ENCODE measurements at places on chromosomes 12 and 14. TPM values are rescaled to one million over a fixed set of nuclear protein-coding genes. Genes with fewer than 3 reads are reported as not detected.

The RDH11 gene
- 54.6 TPM for total RNA-seq

- no peak overlapping the region for H3K4me3 ChIP-seq
- no peak overlapping the region for H3K27ac ChIP-seq
- no peak for DNase-seq
- H3K27me3 ChIP-seq, result no peaks in the 10 kb centered on the region
Measured at GRCh38 chr14:65268594-65268993, 143.9 kb upstream of the FUT8 start.

DNA sequence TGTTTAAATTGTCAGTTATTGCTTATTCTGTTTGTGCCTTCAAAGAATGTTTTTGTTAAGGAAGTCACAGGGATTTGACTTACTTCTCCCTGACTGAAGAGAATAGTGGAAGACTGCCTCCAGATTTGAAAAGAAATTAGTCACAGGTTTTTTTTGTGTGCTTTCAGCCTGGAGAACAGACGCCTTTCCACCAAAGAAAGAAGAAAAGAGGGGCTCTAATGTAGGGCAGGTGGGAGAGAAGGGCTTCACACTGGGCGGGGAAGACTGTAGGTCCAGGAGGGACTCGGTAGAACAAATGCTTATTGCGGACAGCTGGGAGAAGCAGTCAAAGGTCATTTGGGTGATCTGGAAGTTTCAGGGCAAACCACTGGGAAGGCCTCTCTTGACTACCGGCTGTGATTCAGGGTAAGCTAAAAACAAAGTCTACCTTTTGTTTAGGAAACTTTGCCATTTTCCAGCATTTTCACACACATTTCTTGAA lies 76.8 kb downstream of the SAMD4A start:
- DNase-seq, result no peak
- H3K4me3 ChIP-seq, result no peak overlapping the region
- H3K36me3 ChIP-seq, result no peaks in the 10 kb centered on the region

The TMCC3 gene
- total RNA-seq, result 4.5 TPM

DNA sequence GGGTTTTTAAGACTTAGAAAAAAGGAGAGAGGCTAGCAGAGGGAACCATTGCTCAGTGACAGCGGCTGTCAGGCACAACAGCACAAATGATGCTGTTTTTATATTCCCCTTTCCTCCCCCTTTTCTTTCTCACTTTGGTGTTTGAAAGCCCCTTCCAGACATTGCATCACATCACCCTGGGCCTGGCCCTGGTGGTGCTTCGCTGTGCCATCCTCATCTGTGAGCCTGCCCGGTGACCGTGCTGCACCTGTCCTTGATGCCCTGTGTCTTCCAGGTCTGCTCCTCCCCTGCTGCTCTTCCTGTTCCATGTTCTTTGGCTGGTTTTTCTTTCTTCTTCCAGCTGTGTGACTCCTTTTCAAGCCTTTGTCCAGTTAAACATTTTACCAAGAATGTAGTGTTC lies 24.8 kb downstream of the KLC1 start:
- H3K4me3 ChIP-seq, result no peak overlapping the region
- H3K27me3 ChIP-seq, result no peaks in the 10 kb centered on the region
- H3K36me3 ChIP-seq, result peaks cover 23% of the 10 kb centered on the region
- H3K27ac ChIP-seq, result no peak overlapping the region
- H3K4me1 ChIP-seq, result no peaks in the 10 kb centered on the region

GRCh38 chr12:116737774-116738657 lies at the start of the genes RNFT2 and SPRING1:
Gene RNFT2, plus strand, starts transcription at chr12:116738315. Its CDS starts 2,183 bp downstream, at chr12:116740498.
Gene SPRING1, minus strand, starts transcription at chr12:116738069. Its CDS starts 169 bp downstream, at chr12:116737900.
- H3K36me3 ChIP-seq, result 0 out of 2 replicates have a peak, but pooled peaks cover 6% of the 10 kb centered on the region
- peak within 1 kb of the TSS; percentile 90 for H3K4me3 ChIP-seq
- peak within 1 kb of the TSS; percentile 37 for H3K27ac ChIP-seq
- H3K27me3 ChIP-seq, result no peaks in the 10 kb centered on the region
- peaks cover 21% of the 10 kb centered on the region for H3K4me1 ChIP-seq

The IFT81 gene
- 9.0 TPM for total RNA-seq

GRCh38 chr12:15855646-15856045 lies 26.5 kb upstream of the STRAP start:
- DNase-seq, result no peak
- no peaks in the 10 kb centered on the region for H3K27me3 ChIP-seq
- peaks cover 13% of the 10 kb centered on the region for H3K4me1 ChIP-seq
- H3K36me3 ChIP-seq, result no peaks in the 10 kb centered on the region
- no peak overlapping the region for H3K4me3 ChIP-seq

DNA sequence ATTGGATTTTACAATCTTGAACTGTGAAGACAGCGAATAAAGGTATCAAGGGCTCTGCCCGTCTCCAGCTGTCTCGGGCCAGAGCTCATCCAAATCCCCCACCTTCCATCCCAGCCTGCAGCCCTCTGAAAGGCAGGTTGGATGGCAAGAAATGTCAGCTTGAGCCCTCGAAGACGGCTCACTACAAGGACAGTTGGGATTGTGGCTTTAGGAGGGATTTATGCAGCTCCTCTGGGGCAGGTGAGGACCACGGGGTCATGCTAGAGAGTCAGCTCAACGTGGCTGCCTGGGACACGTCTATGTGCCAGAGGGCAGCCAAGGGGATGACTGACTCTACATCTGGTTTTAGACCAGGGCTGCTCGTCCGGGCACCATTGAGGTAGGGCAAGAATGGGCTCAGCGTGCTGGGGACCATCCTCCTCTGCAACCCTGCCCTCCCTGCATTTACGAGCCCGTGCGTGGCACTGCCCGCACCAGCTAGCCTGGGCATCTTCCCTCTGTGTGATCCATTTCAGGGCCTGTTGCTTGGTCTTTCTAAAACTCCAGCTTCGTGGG lies 16.2 kb downstream of the MVK start:
- no peaks in the 10 kb centered on the region for H3K27me3 ChIP-seq
- 0 out of 2 replicates have a peak, but pooled peaks cover 5% of the 10 kb centered on the region for H3K36me3 ChIP-seq
- peaks cover 5% of the 10 kb centered on the region for H3K4me1 ChIP-seq
- H3K27ac ChIP-seq, result no peak overlapping the region
- no peak for DNase-seq
- H3K4me3 ChIP-seq, result no peak overlapping the region

GRCh38 chr14:102234331-102235264 lies 70.4 kb downstream of the MOK start:
- no peak overlapping the region for H3K27ac ChIP-seq
- DNase-seq, result no peak
- no peaks in the 10 kb centered on the region for H3K27me3 ChIP-seq
- no peak overlapping the region for H3K4me3 ChIP-seq
- H3K36me3 ChIP-seq, result no peaks in the 10 kb centered on the region

- no peak for DNase-seq
- H3K4me3 ChIP-seq, result no peak overlapping the region
- no peaks in the 10 kb centered on the region for H3K27me3 ChIP-seq
- H3K4me1 ChIP-seq, result peaks cover 22% of the 10 kb centered on the region
Measured at GRCh38 chr12:124613151-124613585, 45.8 kb upstream of the NCOR2 start.

GRCh38 chr12:30763053-30763452 lies 8.3 kb upstream of the CAPRIN2 start:
- no peak overlapping the region for H3K4me3 ChIP-seq
- no peak overlapping the region for H3K27ac ChIP-seq
- H3K27me3 ChIP-seq, result no peaks in the 10 kb centered on the region
- no peaks in the 10 kb centered on the region for H3K36me3 ChIP-seq
- DNase-seq, result no peak
- no peaks in the 10 kb centered on the region for H3K4me1 ChIP-seq

The HCAR1 gene
- total RNA-seq, result not detected
